ENCODE measurements at places on chromosomes 1 and 21. TPM values are rescaled to one million over a fixed set of nuclear protein-coding genes. Genes with fewer than 3 reads are reported as not detected.

DNA sequence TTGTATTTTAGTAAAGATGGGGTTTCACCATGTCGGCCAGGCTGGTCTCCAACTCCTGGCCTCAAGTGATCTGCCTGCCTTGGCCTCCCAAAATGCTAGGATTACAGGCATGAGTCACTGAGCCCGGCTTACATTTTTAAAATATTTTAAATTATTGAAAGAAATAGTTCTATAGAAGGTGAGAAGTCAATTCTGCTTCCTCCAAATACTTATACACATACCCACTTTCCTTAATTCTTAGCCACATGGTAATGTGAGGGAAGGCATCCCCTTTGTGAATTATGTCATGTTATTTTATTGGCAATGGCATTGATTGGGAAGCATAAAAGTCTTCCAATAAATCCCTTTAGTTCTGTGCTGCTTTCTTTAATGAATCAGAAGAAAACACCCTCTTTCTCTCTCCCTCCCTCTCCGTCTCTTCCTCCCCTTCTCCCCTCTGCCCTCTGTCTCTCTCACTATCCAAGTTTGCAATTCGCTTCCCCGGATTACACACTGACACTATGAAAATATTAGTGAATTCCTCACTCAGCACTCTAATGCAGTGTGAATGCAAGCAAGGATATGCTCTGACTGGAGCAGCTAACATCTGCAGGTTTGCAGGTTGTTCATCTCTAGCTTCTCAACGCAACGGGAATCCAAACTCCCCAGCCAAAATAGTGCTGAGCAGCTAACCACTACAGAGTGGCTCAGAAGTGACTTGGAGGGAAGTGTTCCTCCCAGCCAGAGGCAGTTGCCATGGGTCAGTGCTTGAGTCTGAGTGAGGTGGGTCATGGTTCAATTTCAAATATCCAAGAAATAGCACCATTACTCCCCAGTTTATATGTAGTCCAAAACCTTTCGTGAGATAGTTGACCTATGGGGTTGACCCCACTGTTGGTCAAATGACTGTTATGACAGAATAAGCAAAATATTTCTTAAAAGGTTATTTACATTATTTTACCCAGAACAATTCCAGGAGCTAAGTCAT, 77.8 kb upstream of the CD55 start:
- no peak for DNase-seq

- DNase-seq, result no peak
These were observed 461.5 kb upstream of the PROX1 start for GRCh38 chr1:213526306-213526705.

GRCh38 chr1:32063261-32063681, 9.5 kb upstream of the TMEM39B start:
- no peak for DNase-seq

GRCh38 chr1:198638441-198638840, 399 bp upstream of the PTPRC start:
- DNase-seq, result no peak

- peak; percentile 49 for DNase-seq
These were observed 3.3 kb downstream of the CACYBP start for GRCh38 chr1:175002910-175003517.

DNA sequence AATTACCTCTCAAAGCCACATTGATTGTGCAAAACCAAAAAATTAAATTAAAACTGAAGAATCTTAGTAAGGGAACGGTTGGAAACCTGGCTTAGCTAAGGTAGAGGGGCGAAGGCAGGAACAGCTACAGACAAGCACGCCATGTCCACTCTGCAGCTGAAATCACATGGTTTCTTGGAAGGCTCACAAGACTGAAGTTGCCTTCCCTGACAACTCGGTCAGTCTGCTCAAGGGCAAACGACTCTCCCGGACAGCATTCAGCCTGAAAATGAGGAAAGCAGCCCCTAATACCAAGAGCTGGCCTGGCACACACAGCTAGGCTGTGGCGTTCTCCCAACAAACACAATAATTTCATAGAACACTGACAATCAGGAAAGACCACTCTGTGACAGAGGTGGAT, 22.7 kb upstream of the BECN2 start:
- no peak for DNase-seq

- DNase-seq, result no peak
These were observed 19.4 kb upstream of the EFNA1 start for GRCh38 chr1:155108296-155108695.

GRCh38 chr1:1938613-1939295, 19.7 kb upstream of the TMEM52 start:
- DNase-seq, result no peak

CHODL gene
- total RNA-seq, result 0.45 TPM

FAAH gene
- total RNA-seq, result 17.2 TPM

CELA3B gene
- total RNA-seq, result 0.53 TPM

ASCL5 gene
- total RNA-seq, result not detected

KIF21B gene
- total RNA-seq, result 0.76 TPM
